ENCODE measurements at places on chromosomes 12 and 14.

DNA sequence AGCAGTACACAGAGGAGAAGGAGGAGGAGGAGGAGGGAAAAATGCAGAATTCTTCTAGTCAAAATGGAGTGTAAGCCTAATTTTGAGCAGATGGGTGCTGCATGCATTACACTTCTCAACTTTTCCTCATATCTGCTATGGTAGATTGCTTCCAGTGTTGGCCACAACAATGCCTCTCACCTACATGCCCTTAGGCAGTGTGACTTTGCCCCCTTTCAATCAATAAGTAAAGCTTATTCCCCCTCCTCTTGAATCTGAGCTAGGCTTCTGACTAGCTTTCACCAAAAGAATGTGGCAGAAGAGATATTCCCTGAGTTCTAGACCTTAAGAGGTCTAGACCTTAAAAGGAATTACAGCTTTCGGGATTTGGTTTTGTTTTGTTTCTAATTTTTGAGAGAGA, 3.2 kb upstream of the METTL3 start:
- no peak for DNase-seq

DNA sequence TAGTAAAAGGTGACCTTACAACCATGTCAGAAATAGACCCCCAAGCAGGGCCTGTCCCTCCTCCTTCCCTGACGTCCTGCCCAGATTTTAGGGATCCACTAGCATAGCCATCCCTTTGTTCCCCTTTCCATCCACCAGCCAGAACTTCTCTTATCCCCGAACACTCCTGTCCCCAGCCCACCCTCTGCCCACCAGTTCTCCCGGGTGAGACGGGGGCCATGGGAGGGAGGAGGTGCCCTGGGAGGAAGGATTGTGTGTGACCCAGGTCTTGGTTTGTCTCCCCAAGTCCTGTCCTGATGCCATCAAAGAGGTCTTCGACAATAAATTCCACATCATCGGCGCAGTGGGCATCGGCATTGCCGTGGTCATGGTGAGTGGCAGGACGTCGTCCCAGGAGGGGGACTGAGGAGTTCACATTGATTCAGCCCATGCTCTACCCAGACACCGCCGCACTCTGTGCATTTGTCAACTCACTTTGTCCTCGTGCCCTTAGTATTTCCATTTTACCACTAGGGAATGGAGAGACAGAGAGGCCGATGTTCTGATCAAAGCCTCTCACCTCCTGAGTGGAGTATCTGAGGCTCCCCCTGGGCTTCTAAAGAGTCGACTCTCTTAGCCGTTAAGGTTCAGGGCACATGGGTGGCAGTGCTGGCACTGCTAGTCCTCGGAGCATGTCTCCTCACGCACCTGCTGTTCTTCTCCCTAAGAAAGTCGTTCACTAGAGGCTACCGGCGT, 35.9 kb downstream of the CD9 start:
- no peak for DNase-seq

- no peak for DNase-seq
Observed at GRCh38 chr12:133038118-133038709, 905 bp downstream of the ZNF84 start.

- no peak for DNase-seq
Observed at GRCh38 chr12:54389134-54389508, 4.6 kb upstream of the ZNF385A start.

DNA sequence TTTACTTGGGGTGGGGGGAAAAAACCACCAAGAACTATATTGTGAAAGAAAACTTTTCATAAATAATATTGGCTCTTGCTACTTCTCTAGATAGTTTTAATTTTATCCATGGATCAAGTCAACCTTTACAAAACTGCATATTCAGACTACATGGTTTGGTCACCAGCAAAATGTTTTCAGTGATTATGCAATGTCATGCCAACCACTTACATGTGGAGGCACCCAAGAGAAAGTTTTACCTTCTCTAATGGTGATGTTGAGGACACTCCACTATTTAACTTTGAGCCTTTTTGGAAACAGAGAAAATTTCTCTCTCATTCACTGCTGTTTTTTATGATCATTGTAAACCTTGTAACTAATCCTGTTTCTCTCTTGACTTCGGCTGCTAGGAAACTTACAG, 21.6 kb downstream of the PLCZ1 start:
- DNase-seq = no peak

DNA sequence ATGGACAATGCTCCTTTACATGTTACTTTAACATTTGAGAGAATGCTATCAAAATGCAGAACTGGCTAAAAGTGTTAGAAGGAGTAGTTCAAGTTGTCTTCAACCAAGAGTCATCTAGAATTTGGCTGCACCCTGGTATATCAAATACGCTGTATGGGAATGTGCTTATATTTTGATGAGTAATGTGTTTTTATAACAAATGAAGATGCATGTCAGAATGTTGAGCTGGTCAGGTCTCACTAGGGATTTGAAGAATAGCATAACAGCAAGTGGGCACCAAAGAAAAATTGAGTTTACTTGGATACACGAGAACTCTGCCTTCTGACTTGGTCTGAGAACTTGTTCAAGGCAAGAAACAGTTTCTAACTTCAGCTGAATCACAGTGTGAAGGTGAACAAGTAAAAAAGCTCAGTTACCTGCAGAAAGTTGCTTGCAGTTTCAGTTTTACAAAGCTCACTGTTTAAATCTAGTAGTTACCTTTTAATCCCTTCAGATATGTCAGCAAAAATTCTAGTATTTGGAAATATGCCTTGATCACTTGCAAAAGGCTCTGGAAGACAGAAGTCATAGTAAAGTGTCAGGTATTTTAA, 82.3 kb downstream of the PDE3A start:
- no peak for DNase-seq

DNA sequence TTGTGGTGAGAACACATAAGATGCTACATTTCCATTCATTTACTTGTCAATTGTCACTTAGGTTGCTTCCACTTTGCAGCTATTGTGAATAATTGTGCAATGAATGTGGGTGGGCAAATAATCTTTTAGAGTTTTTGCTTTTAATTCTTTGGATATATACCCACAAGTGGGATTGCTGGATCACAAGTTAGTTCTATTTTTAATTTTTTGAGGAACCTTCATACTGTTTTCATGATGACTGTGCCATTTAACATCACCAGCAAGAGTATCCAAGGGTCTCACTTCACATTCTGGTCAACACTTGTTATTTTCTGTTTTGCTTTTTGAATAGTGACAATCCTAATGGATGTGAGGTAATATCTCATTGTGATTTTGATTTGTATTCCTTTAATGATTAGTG, 10.5 kb downstream of the CLEC6A start:
- DNase-seq = no peak

DNA sequence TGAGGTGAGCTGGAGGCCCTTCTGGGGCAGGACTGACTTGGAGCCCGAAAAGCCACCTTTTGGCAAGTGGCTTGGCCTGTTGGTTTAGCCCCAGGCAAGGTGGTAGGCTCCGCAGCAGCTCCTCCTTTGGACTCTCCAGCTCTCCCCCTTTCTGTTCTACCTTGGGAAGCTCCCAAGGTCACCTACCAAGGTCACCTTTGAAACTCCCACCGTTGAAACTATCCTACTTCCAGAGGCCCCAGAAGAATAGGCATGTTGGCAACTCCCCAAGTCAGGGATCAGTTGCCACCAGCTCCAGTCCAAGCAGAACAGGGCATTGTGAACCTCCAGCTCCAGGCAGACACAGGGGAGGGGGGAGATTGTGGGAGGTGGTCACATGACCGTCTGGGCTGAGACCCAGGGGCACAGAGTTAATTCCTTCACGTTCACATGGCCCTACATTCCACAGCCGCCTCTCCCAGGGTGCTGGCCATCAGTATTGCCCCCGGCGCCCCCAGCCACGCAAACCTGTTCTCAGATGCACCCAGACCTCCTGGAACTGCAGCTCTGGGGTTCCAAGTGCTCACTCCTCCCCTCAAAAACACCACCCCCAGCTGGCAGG, 14.4 kb downstream of the IRF2BPL start:
- no peak for DNase-seq

GRCh38 chr12:57514720-57515407, 5.5 kb downstream of the DDIT3 start:
- no peak for DNase-seq

DNA sequence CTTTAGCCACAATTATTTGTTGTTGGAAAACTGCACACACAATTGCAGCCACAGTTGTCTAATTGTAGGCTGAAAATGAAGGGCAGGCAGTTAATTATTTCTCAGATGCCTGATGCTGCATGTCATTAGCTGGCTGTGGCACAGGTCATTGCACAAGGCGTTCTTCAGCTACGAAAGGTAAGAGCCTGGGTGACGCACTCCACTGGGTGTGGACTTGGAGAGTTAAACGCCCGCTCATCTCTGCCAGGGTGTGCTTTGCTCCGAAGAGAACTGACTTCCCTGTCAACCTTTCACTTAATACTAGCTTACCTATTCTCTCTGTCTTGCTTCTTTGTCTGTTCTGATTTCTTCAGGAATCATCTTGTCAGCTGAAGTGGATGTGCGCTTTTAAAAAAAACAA, 91.4 kb upstream of the CPM start:
- DNase-seq = no peak

GRCh38 chr12:100337299-100337698, 19.6 kb upstream of the SLC17A8 start:
- DNase-seq = no peak

- no peak for DNase-seq
Observed at GRCh38 chr14:51821822-51822221, 38.6 kb upstream of the GNG2 start.

- no peak for DNase-seq
Observed at GRCh38 chr12:132284827-132285741, 44.3 kb downstream of the GALNT9 start.

GRCh38 chr12:12582895-12583303, 20.2 kb upstream of the DUSP16 start:
- DNase-seq = no peak

GRCh38 chr14:64159588-64159987, 134.6 kb downstream of the ESR2 start:
- no peak for DNase-seq

- no peak for DNase-seq
Observed at GRCh38 chr12:108839890-108840230, 17.5 kb downstream of the SSH1 start.

- no peak for DNase-seq
Observed at GRCh38 chr14:24056800-24057184, 5.0 kb downstream of the CARMIL3 start.

DNA sequence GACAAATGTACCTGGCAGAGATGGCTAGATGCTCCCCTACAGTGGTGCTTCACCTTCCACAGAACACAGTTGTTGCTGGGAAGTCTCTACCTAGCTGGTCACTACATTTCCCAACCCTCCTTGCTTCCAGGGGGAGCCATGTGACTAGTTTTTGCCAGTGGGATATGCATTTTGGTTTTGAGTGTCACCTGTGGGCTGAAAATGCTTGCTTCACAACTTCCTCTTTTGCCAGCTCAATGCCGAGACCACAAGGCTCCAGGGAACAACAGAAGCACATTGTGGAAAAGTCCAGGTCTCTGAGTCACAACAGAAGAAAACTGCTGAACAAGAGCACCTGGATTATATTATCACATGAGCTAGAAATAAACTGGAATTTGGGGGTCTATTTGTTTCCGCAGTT, 48.5 kb upstream of the ARHGAP5 start:
- no peak for DNase-seq

DNA sequence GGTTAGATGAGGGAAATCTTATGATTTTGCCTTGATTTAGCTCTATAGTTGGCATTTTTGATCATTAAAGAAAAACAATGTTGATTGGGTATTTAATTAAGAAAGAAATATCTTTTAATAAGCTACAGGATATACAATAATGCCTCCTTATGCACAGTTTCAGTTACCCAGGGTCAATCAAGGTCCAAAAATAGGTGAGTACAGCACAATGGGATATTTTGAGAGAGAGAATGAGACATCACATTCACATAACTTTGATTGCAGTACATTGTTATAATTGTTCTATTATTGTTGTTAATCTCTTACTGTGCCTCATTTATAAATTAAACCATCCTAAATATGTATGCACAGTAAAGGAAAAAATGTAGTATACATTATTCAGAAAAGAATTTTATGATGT, 102.2 kb downstream of the MYF5 start:
- no peak for DNase-seq

DNA sequence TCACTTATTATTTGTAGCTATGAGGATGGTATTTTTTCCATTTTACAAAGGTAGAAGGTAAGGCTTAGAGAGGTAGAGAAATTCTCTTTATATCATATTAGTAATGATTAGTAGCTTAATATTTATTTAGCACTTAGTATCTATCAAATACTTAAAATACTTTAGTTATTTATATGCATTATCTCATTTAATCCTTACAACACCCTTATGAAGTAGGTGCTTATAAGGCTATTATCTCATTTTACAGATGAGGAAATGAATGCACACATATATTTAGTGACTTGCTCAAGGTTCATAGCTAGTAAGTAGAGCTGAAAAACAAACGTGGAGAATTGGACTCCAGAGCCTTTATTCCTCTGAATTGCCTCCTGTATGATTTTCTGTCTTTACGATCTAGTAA, 11.0 kb downstream of the RAB5B start:
- no peak for DNase-seq

DNA sequence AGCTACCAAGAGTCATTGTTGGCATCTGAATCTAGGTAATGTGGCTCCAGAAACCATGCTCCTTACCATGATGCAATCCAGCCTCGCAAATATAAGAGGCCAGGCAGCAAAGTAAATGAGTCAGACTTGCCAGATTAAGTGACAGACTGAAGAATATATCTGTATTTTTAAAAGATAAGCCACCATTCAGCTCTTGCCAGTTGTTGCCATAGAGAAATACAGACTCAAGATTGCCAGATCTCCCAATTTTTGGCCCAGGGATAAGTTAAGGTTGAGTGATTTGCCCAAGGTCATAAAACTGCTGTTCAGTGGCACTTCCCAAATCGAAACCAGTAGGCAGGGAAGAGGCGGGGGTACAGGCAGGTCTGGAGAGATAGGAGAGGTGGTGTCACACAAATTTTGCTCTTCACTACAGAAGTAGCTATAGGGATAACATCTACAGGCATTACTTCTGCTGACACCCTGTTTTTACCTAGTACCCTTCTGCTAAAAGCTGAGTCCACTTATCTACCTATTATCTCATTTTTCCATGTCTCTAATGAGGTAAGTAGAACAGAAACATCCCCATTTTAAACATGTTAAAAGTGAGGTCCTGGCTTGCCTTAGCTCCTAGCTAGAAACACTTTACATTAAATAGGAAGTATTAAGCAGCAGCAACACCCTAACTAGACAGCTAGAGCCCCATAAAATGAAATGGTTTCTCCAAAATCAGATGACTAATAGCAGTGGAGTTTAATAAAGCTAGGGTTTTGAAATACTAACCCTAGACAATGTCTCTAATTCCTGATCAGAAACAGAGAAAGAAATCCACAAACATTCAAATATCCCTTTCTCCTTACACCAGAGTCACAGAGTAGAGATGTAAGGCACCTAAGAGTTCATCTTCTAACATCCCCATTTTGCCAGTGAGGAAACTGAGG, 19.5 kb downstream of the DCAF5 start:
- DNase-seq = no peak

- DNase-seq = no peak
Observed at GRCh38 chr12:100715976-100716944, 78.3 kb upstream of the ANO4 start.

GRCh38 chr12:96208801-96209549, 14.8 kb downstream of the ELK3 start:
- DNase-seq = peak; percentile 46
